ENCODE measurements at places on chromosomes 4 and X.

- no peak for DNase-seq
Measured at GRCh38 chrX:150269605-150270254, 93.4 kb upstream of the MAMLD1 start.

DNA sequence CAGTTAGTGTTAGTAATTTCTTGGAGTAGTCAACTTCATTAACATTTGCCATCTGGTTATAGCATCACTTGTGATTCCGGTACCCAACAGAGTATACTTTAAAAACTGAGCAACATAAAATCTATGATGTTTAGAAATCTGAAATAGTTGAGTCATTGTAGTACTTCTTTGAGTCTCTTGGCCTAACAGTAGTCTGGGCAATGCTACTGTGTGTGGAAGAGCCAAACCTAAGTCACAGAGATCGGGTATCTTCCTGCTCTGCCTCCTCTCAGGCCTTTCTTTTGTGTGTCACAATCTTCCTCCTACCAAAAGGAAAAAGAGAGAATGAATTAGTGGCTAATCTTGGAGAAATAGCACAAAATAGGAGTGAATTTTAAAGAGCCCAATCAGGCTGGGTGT, 25.5 kb downstream of the DCUN1D4 start:
- DNase-seq, result no peak

DNA sequence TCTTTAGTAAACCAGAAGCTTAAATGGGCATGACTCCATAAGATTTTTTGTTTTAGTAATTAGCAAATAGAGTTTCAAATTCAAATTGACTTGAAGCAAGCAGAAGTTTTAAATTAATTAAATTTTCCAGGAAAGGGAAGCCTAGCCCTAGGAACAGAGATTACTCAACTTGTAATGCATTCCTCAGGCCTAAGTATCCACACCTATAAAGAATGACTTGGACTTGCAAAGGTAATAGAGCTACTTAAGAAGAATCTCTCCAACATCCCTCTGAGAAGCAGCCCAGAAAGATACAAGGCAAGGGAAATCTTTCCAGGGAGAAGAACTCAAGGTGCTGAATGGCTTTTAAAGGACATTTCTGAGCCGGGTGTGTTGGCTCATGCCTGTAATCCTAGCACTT, 16.9 kb upstream of the TMPRSS11E start:
- no peak for DNase-seq

DNA sequence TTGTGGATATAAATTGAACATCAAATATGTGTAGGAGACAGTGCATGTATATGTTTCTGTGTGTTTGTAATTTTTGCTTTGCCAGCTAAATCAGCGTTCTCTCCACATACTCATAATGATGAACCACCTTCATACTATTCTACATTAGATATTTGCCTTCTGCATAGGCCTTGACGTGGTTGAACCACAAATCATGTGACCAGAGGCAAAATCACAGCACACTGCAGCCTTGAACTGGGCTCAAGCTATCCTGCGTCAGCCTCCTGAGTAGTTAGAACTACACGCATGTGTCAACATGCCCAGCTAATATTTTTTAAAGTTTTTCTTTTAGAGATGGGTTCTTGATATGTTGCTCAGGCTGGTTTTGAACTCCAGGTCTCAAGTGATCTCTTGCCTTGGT, 9.5 kb downstream of the UBQLN2 start:
- DNase-seq, result no peak

- DNase-seq, result no peak
Measured at GRCh38 chr4:124803641-124804040, 91.1 kb upstream of the ANKRD50 start.

DNA sequence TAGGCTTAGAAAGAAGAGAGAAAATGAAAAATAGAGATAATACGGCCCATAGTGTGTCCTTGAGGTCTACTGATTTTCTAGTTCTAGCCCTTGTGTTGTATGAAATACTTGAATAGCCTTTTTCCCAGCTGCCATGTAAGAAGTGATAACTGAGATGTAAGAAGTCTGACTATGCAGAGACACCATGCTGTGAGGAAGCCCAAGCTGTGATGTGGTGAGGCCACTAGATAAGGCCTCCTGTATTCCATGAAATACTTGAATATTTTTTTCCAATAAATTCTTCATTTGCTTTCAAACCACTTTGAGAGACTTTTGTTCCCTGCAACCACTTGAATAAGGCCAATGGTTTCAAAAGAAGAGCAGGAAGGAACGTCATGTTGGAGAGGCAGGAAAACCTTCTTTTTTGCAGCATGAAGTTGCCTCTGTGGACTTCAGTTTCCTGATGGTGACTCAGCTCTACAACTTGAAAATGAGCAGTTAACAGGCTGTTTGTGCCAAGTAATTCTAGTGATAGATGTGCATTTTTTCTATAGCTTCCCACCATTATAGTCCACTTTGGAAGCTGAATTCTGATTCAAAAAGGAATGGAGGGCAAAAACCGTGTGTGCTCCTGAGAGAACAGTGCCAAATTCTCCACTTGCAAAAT, 25.5 kb upstream of the FAM9C start:
- DNase-seq, result no peak

All from hepatic stellate cell (primary cell).